ENCODE measurements at places on chromosomes 4 and X. TPM values are rescaled to one million over a fixed set of nuclear protein-coding genes. Genes with fewer than 3 reads are reported as not detected.

- no peaks in the 10 kb centered on the region for H3K4me1 ChIP-seq
- no peaks in the 10 kb centered on the region for H3K27me3 ChIP-seq
- DNase-seq, result no peak
- H3K27ac ChIP-seq, result no peak overlapping the region
- H3K4me3 ChIP-seq, result no peak overlapping the region
Observed at GRCh38 chrX:116213262-116213661, 42.7 kb downstream of the AGTR2 start.

The SORBS2 gene
- 332 TPM for total RNA-seq

DNA sequence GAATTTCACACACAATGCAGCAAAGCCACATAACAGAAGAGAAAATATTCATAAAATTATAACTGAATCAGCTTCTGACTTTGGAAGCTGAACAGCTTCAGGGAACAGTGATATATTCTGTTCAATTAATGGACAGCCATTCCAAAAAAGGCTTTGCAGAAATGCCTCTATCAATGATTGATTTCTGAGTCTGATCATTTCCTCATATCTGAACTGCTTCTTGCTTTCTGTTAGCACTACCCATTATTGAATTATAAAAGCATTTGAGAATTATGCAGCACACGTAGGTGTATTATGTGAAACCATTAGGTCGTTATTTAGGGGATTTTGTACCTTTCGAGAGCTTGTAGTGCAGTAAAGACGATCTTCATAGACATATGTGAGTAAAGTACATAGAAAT, 159.6 kb downstream of the STIM2 start:
- H3K27me3 ChIP-seq, result no peaks in the 10 kb centered on the region
- H3K4me1 ChIP-seq, result no peaks in the 10 kb centered on the region
- DNase-seq, result no peak
- no peak overlapping the region for H3K4me3 ChIP-seq

GRCh38 chrX:68721546-68721945, 74.1 kb downstream of the STARD8 start:
- H3K4me1 ChIP-seq, result no peaks in the 10 kb centered on the region
- H3K27ac ChIP-seq, result no peak overlapping the region
- H3K4me3 ChIP-seq, result no peak overlapping the region

The RRH gene
- total RNA-seq, result not detected

- H3K4me3 ChIP-seq, result no peak overlapping the region
- H3K4me1 ChIP-seq, result no peaks in the 10 kb centered on the region
- no peaks in the 10 kb centered on the region for H3K27me3 ChIP-seq
- DNase-seq, result no peak
- H3K27ac ChIP-seq, result no peak overlapping the region
Observed at GRCh38 chrX:133670383-133670782, 255.1 kb upstream of the GPC4 start.

- no peaks in the 10 kb centered on the region for H3K36me3 ChIP-seq
- no peak overlapping the region for H3K4me3 ChIP-seq
- no peaks in the 10 kb centered on the region for H3K27me3 ChIP-seq
Observed at GRCh38 chr4:12778191-12778590, 705.9 kb downstream of the RAB28 start.

The GC gene
- total RNA-seq, result not detected

DNA sequence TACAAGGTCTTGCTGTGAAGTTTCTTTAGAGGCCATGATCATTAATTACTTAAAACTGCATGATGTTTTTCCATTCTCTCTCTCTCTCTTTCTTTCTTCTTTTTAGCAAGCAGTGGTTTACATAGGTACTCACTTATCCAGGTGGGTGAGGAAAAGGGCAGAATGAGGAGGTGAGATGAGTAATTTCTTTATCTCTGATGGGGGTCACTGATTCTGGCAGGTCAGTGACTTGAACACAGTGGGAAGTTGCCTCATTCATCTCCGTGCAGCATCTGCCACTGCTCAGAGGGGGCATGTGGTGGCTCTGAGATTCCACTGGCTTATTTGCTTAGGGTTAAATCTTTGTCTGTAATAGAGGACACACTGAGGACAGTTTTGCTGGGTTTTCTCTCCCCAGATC, 62.6 kb downstream of the FAM114A1 start:
- no peak overlapping the region for H3K4me3 ChIP-seq
- DNase-seq, result no peak
- H3K4me1 ChIP-seq, result no peaks in the 10 kb centered on the region
- H3K27ac ChIP-seq, result no peak overlapping the region
- peaks cover 62% of the 10 kb centered on the region for H3K36me3 ChIP-seq
- H3K27me3 ChIP-seq, result no peaks in the 10 kb centered on the region

The EGF gene
- 9.3 TPM for total RNA-seq

DNA sequence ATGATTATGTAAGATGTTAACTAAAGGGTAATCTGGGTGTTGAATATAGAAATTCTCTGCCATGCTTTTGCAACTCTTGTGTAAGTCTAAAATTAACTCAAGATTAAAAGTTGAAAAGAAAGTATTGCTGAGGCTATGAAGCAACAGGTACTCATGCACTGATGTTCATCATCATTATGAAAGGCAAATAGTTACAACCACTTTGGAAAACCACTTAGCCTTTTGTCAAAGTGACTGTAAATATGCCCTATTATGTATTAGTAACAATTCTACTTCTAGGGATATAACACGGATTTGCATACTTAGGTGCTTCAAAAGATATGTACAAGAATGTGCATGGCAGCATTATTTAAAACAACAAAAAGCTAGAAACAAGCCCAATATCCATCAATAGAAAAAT, 227.8 kb upstream of the CXXC4 start:
- H3K4me1 ChIP-seq, result no peaks in the 10 kb centered on the region
- DNase-seq, result no peak
- no peaks in the 10 kb centered on the region for H3K36me3 ChIP-seq

The ZNF674 gene
- 9.3 TPM for total RNA-seq

DNA sequence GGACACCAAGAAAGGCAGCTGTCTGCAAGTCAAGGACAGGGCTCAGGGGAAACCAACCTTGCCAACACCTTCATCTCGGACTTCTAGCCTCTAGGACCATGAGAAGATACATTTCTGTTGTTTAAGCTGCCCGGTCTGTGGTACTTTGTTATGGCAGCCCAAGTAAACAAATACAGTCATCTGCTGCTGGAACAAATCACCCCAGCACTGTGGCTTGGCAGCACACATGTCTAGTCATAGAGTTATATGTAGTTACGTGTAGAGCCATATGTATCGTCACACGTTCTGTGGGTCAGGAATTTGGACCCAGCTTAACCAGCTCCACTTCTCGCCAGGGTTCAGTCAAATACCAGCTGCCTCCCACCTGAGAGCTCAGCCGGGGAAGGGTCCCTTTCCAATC, 2.5 kb downstream of the HTT-AS start:
- H3K36me3 ChIP-seq, result no peaks in the 10 kb centered on the region
- no peak overlapping the region for H3K4me3 ChIP-seq
- peaks cover 19% of the 10 kb centered on the region for H3K4me1 ChIP-seq
- H3K27me3 ChIP-seq, result no peaks in the 10 kb centered on the region

- H3K4me1 ChIP-seq, result no peaks in the 10 kb centered on the region
- no peak overlapping the region for H3K4me3 ChIP-seq
- no peaks in the 10 kb centered on the region for H3K27me3 ChIP-seq
Observed at GRCh38 chrX:96446524-96446923, 238.1 kb upstream of the DIAPH2 start.

DNA sequence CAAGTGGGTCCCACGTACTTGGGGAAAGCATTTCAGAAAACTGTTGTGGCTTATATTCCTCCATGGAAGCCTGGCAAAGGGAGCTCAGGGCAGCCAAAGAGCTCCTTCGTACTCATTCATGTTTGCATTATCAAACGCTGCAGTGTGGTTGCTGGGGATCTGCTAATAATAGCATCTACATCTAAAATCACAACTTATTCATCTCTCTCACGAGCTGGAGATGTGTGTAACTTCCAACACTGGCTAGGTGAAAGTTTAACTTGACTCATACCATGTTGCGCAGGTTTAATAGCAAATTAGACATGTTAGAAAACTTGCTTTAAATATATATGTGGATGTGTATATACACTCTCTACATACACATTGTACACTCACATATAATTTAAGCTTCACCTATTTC, 415.1 kb downstream of the AFF2 start:
- H3K27me3 ChIP-seq, result no peaks in the 10 kb centered on the region
- DNase-seq, result no peak
- H3K27ac ChIP-seq, result no peak overlapping the region
- no peaks in the 10 kb centered on the region for H3K4me1 ChIP-seq

- H3K27ac ChIP-seq, result no peak overlapping the region
- H3K4me3 ChIP-seq, result no peak overlapping the region
- H3K27me3 ChIP-seq, result no peaks in the 10 kb centered on the region
- no peaks in the 10 kb centered on the region for H3K36me3 ChIP-seq
- no peaks in the 10 kb centered on the region for H3K4me1 ChIP-seq
Observed at GRCh38 chr4:182228991-182229577, 14.1 kb upstream of the TENM3 start.

GRCh38 chr4:83272900-83273299, 11.7 kb downstream of the COQ2 start:
- no peak for DNase-seq
- H3K27me3 ChIP-seq, result no peaks in the 10 kb centered on the region
- H3K4me1 ChIP-seq, result no peaks in the 10 kb centered on the region
- H3K36me3 ChIP-seq, result no peaks in the 10 kb centered on the region

GRCh38 chrX:119871245-119871598, 311 bp downstream of the RNF113A start:
- H3K4me1 ChIP-seq, result peaks cover 3% of the 10 kb centered on the region
- DNase-seq, result no peak
- no peaks in the 10 kb centered on the region for H3K27me3 ChIP-seq
- H3K4me3 ChIP-seq, result no peak overlapping the region
- peak overlapping the region; percentile 87 for H3K27ac ChIP-seq

DNA sequence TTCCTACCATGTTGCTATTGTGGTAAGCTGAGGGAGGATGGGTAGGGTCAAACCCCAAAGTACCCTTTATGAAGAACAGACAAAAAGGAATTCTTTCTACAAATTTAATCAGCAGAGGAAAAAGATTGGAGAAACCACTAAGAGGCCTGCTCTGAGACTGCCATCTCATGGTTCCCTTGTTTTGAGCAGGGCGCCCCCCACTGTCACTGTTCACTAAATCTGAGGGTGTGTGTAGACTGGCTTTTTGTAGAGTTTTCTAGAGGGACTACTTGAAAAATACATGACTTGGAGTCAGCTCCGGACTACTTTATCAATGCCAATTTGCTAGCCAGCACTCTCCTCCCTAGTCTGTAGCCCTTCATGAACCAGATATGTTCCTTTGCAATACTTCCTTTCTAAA, 324.8 kb downstream of the FRMPD4 start:
- H3K4me1 ChIP-seq, result no peaks in the 10 kb centered on the region
- no peaks in the 10 kb centered on the region for H3K36me3 ChIP-seq
- no peaks in the 10 kb centered on the region for H3K27me3 ChIP-seq
- no peak overlapping the region for H3K27ac ChIP-seq
- H3K4me3 ChIP-seq, result no peak overlapping the region

DNA sequence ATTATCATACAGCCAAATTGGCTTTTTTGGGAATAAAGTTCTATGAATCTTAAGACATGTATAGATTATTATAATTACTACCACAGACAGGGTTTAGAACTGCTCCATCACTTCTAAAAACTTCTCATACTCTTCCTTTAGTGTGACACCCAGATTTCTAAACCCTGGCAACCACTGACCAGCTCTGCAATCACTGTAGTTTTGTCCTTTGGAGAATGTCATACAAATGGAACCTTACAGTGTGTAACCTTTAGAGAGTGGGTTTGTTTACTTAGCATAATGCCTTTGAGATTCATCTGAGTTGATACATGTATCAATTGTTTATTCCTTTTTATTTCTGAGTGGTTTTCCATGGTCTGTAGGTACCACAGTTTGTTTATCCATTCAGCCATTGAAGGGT, 95.0 kb downstream of the TMEM164 start:
- DNase-seq, result no peak
- H3K4me1 ChIP-seq, result peaks cover 4% of the 10 kb centered on the region
- no peaks in the 10 kb centered on the region for H3K27me3 ChIP-seq
- H3K27ac ChIP-seq, result peak overlapping the region; percentile 5
- no peaks in the 10 kb centered on the region for H3K36me3 ChIP-seq

DNA sequence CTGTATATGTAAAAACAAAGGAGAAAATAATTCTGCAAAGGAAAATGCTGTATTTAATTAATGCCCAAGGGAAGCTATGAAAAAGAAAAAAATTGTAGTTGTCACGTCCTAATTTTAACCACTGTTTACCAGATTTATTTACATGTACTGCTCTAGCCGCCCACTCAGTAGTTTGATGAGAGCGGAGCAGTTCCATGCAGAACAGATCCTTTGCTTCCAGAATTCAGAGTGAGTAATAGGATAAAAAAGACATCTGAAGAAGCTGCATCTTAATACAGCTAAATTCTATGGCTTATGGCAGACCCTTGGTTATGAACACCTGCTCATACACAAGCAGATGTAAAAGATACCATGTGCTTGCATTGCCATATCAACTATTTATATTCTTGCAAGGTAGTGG, 287.0 kb downstream of the GASK1B start:
- DNase-seq, result no peak
- no peak overlapping the region for H3K27ac ChIP-seq
- no peaks in the 10 kb centered on the region for H3K36me3 ChIP-seq
- H3K27me3 ChIP-seq, result no peaks in the 10 kb centered on the region
- no peak overlapping the region for H3K4me3 ChIP-seq

DNA sequence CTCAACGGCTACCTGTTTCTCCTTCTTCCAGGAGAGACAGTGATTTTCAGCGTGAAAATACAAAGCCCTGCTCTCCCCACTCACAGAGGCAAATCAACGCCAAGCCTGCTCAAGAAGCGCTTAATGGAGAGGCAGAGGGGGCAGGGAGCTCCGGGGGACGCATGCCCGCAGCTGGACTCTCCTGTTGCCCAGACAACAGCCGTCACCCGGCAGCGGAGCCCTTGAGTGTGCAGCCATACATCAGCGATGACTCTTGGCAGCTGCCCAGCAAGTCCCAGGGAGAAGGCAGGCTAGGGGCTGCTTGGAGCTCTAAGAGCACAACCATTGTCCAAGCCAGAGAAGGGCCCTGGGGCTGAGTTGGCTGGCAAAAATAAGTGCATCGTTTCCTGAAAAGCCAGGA, 71.0 kb upstream of the AFAP1 start:
- DNase-seq, result peak; percentile 100
- H3K27me3 ChIP-seq, result no peaks in the 10 kb centered on the region
- H3K4me3 ChIP-seq, result no peak overlapping the region
- H3K4me1 ChIP-seq, result peaks cover 28% of the 10 kb centered on the region
- H3K27ac ChIP-seq, result peak overlapping the region; percentile 81
- H3K36me3 ChIP-seq, result peaks cover under 1% of the 10 kb centered on the region

The NPY1R gene
- total RNA-seq, result 6.4 TPM

The CENPE gene
- 0.78 TPM for total RNA-seq

The EMCN gene
- 69.7 TPM for total RNA-seq

DNA sequence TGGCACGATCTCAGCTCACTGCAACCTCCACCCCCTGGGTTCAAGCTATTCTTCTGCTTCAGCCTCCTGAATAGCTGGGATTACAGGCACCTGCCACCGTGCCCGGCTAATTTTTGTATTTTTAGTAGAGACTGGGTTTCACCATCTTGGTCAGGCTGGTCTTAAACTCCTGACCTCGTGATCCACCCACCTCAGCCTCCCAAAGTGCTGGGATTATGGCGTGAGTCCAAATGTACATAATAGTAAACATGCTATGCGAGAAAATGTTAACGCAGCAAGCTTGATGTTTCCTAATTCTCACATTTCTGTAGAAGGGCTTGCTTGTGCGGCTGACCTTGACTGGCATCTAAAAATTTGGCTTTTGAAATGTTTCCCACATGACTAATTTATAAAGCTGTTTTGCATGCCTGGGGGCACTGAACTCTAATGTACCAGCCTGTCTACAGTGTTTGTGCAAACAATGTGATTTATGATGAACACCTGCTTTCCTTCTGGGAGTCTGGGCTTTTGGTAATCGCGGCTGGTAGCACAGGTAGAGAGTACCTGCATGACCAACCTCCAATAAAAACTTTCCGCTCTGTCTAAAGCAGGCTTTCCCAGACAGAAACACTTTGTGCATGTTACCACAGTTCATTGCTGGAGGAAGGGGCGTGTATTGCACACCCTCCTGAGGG, 216.8 kb downstream of the IL15 start:
- H3K27me3 ChIP-seq, result no peaks in the 10 kb centered on the region
- H3K36me3 ChIP-seq, result no peaks in the 10 kb centered on the region
- H3K27ac ChIP-seq, result no peak overlapping the region
- DNase-seq, result peak; percentile 9

Measured in thyroid gland (tissue), 4 donors.